ENCODE measurements at places on chromosomes 3 and 15.
A peak's percentile ranks its signal among the peaks of the same experiment; 100 is the strongest.

- no peak for DNase-seq
Observed at GRCh38 chr15:27573805-27574485, 525.2 kb downstream of the OCA2 start.

DNA sequence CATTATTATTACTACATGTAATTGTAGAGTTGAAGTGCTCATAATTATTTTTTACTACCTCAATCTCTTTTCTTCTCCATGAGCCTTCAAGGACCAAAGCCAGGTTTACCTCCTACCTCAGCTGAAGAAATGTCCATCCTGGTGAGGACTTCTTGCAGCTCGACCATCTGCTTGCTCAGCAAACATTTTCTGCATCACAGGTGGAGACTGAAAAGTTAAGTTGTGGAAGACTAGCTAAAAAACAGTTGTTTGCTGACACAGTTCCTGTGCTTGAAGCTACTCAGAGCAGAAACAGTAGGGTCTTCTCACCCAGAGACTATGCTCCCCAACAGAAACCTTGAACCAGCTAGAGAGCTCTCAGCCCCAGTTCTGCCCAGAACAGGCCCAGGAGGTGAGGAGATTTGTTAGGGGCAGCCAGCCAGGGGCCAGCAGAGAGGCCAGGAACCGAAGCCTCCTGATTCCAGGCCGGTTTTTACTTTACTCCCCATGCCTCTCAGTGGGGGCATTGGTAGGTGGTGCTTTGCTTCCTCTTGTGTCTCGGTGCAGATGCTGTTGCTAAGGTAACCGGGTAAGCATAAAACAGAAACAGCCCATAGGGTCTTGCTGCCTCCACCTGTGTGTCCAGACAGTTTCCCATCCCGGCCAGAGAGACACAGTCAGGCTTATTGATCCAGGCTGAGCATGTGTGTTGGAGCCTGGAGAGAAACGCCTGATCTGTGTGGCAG is 54.9 kb downstream of the CCNL1 start:
- DNase-seq = no peak

GRCh38 chr3:119469418-119470189 is 841 bp downstream of the POGLUT1 start:
- DNase-seq = no peak

DNA sequence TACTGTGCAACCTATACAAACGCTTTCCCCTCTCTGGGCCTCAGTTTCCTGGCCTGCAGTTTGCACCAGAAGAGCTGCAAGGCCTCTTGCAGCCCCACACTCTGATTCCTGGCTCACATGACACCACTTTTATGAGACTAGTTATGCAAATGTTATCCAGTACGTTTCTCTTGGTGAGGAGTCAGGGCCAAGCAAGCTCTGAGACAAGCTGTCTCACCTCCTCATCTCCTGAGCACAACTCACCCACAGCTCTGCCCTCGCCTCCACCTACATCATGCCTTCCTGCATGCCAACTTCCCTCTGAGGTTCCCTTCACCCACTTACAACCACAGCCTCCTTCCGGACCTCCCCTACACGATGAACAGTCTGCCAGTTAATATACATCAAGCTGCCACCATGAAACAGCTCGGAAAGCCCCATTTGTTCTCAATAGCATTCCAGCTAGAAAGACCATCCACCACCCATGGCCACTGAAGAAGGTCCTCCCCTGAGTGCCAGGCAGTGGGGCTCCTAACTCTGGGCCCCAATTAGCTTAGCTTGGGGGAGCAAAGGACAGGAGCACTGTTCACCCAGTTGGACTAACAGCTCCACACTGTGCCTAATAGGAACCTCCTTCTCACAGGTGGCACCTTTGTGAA is 25.0 kb downstream of the CRYGS start:
- DNase-seq = peak; percentile 63

DNA sequence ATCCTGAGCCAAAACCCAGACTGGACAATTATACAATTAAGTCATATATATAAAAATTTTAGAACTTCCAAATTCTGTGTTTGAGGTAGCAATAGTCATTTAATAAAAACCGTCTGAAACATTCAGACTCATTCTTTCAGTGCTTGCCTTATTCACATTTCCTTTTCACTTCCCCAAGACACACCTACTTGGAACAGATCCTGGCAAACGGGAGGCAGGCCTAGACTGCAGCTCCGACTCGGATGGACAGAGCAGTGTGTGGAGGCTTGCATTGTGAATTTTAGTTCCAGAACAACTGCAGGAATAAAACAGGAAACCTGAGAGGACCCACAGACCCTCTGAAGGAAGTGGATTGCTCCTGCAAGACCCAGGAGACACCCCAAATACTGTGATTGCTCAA is 341.4 kb downstream of the CNTN3 start:
- no peak for DNase-seq

DNA sequence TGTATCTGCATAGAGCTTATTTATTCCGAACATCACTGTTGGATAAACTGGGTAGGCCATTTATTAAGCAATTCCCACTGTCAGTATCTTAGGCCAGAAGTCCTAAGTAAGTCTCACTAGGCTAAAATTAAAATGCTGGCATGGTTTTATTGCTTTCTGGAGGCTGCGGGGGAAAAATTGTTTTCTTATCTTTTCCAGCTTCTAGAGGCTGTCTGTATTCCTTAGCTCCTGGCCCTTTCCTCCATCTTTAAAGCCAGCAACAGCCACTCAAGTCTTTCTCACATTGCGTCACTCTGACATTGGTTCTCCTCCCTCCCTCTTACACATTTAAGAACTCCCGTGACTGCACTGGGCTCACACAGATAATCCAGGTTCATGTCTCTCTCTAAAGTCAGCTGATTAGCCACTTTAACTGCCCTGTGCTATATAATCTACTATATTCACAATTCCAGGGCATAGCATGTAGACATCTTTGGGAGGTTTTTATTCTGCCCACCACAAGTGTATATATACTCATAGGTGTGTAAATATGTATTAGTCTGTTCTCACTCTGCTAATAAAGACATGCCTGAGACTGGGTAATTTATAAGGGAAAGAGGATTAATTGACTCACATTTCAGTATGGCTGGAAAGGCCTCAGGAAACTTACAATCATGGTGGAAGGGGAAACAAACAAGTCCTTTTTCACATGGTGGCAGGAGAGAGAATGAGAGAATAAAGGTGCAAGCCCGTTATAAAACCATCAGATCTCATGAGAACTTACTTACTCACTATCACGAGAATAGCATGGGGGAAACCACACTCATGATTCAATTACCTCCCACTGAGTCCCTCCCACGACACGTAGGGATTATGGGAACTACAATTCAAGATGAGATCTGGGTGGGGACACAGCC is 113.5 kb upstream of the SLC7A14 start:
- no peak for DNase-seq
